ENCODE measurements at places on chromosomes 7 and 10.

DNA sequence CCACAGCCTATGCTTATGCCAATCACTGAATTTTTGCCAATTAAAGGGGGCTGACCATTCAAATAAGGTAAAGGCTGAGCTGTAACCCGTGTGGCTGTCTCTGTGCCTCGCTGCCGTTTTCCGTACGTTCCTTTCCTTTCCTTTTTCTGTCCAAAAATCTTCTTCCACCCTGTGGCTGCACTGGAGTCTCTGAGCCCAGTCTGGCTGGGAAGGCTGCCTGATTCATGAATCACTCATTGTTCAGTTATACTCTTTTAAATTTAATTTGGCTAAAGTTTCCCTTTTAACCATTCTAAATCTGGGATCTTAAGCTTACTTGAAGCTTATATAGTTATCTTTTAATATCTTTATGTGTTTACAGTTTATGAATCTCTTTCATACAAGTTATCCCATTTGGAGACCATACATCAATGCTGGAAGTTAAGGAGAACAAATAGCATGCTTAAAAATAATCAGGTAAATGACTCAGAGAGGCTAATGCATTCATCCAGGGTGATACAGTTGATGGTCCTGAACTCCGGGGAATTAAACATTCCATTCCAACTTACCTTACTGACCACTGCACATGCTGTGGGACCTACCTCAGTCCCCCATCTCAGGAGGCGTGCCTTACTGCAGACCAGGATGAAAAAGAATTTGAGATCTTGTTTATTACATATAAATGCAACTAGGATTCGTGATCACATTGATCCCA lies 385.3 kb upstream of the ADARB2 start:
- DNase-seq, result no peak

DNA sequence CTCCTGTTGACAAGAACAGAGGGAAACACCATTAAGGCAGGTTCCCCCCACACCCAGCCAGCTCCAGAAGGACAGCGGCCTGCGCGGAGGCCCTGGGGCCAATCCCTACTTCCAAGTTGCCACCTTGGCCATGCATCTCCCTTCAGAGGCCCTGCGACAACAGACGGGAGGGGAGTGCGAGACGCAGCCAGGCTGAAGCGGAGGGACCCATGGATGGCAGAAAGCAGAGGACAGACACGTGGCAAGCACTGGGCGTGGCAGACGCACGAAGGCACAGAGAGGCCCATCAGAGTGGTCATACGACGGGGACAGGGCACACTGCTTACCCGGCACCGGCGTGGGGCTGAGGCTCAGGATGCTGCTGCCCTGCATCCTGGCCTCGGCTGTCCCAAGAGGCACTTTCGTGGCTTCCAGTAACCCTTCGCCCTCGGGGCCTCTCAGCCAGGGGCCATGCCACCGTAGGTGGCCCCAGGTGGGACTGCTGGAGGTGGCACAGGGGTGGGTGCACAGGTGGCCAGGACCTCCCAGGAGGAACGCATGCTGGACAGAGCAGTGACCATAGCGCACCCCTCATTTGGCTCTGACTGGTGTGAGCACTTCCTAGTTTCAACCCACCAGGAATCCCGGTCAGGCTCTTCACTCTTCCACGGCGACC lies 11.4 kb downstream of the CXCL12 start:
- no peak for DNase-seq

DNA sequence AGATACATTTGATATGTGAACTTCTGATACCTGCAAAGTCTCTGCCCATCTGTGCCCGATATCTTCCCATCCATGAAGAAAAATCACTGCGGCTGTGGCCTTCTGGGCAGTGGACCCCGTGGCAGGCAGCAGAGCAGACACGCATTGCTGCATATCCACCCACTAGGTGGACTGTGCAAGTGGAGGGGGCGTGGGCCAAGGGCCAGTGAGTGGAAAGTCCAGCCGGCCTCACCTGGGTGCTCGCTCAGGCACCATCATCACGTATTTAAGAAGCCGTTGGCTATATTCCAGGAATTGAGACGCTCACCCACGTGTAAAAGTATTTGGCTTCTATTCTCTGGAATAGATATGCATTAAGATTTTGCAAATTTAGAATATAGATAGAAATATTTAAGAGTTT lies 30.8 kb upstream of the SLC13A1 start:
- no peak for DNase-seq

DNA sequence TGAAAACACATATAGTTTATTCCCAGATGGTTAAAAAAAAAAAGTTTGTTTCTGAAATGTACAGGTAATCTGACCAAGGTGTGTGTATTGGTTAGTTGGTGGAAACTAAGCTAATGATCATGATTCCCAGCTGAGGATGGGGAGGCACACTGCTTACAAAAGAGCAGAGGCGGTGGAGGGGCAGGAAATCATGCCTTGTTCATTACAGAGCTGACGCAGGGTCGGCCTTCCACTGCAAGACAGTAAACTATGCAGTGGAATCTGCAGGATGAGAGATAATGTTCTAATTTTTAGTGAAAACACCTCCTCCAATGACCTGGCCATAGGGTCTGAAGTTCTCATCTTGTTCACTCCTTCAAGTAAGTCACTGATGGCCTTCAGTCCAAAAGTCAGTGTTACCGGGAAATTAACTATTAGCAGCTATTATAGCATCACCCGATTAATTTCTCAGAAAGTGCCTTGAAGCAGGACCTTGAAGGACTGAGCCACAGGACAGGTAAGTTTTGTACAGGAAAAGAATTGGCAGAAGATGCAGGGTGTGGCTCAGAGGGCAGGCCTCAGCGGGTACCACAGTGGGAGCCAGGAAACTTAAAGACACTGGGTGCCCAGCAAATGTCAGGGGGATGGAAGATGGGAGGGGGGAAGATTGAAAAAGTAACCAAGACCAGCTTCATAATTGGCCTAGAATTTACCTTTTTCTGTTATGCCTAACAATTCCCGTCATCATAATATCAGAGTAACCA lies 36.0 kb downstream of the MYOF start:
- DNase-seq, result no peak

GRCh38 chr10:96998329-96998888 lies 166.3 kb downstream of the LCOR start:
- DNase-seq, result no peak

All from iPS DF 19.7 (cell line).